ENCODE measurements at places on chromosomes 1 and 21.

GRCh38 chr1:197944485-197944884, 27.3 kb downstream of the LHX9 start:
- DNase-seq, result peak; percentile 32

- no peak for DNase-seq
These were observed 34.7 kb upstream of the C1orf115 start for GRCh38 chr1:220655509-220655908.

- no peak for DNase-seq
These were observed 113.9 kb upstream of the RGS1 start for GRCh38 chr1:192461684-192462083.

GRCh38 chr1:30294508-30294907, 428.9 kb downstream of the MATN1 start:
- no peak for DNase-seq

DNA sequence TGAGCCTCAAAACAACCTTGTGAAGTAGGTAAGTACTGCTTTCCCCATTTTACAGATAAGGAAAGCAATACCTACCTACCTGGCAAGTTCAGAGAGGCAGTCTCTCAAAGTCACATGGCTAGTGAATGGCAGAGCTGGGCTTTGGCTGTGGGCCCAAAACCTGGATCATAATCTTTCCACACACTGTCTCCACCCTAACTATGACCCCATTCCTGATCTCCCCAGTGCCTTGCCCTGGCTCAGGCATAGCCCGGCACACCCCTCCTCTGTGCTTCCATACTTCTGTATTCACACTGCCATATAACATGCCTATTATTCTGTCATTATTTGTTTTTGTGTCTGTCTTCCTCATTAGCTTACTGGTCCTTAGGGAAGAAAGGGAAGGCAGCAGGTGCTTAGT, 15.9 kb downstream of the GNG12 start:
- no peak for DNase-seq

DNA sequence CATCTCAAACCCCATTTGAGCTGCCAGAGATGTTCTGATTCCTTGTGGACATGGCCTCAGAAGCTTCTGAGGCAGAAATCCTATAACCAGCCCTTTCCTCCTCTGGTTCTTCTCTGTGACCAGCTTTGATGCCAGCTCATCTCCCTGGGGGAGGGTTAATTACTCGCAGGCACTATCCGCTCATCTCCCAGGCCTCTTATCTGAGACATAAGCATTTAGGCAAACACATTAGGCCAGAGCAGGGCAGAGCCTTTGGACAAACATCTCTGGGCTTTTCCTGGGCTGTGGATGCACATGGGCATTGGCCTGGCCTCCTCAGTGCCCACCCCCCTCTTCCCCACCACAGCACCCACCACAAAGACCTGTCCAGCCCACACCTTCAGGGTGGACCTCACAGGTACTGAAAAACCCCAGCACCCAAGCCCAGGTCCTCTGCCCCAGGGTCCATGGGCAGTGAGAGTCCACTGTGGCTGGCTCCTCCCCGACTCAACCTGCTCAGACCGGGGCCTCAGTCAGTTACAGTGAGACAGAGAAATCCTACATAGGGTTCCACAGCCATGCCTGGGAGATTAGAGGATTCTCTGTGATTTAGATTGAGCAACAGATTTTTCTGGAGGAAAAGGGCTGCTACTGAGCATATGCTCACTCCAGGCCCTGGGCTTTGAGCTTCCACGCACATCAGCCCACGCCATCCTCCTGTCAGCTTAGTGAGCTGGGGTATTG, 26.9 kb downstream of the IGSF21 start:
- no peak for DNase-seq

GRCh38 chr1:10738061-10739058, 58.1 kb downstream of the CASZ1 start:
- no peak for DNase-seq

- DNase-seq, result no peak
These were observed 332.9 kb downstream of the BARHL2 start for GRCh38 chr1:90384193-90384592.

DNA sequence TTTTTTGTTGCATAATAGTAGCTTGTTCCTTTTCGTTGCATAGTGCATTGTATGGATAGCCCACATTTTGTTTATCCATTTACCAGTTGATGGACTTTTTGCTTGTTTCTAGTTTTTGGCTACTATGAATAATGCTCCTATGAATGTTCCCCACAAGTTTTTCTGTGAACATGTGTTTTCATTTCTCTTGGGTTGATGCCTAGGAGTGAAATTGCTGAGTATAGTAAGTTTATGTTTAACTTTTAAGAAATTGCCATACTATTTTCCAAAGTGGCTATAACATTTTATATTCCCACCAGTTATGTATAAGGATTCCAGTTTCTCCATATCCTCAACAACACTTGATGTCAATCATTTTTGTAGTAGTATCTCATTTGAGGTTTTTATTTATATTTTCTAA, 84.8 kb upstream of the CACYBP start:
- DNase-seq, result no peak

GRCh38 chr1:205533748-205534443, 29.4 kb downstream of the CDK18 start:
- DNase-seq, result no peak

DNA sequence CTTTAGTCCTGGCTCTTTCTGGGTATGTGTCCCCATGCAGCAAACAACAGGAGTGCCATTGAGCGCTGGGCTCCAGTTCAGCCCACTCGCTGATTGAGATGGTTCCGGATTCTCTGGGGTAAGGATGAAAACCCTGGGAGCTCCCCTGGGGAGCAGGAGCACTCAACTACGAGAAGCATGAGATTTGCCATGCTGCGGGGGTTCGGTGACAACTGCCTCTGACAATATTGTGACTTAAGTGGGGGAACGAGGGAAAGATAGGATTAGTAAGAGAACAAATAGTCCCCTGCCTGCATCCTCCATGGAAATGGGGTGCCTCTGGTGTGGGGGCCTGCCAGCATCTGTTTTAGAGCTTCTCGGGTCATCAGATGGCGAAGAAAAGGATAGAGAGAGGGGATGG, 123.6 kb upstream of the IPO9 start:
- DNase-seq, result no peak

- DNase-seq, result peak; percentile 25
These were observed 32.9 kb upstream of the DOCK7 start for GRCh38 chr1:62720946-62721554.

GRCh38 chr21:41923186-41923585, 30.6 kb downstream of the C2CD2 start:
- no peak for DNase-seq

GRCh38 chr1:98964198-98964597, 40.5 kb downstream of the PLPPR5 start:
- no peak for DNase-seq

GRCh38 chr1:179251675-179252074, 22.2 kb upstream of the ABL2 start:
- no peak for DNase-seq

- DNase-seq, result no peak
These were observed 19.0 kb downstream of the C1orf115 start for GRCh38 chr1:220708936-220709801.

DNA sequence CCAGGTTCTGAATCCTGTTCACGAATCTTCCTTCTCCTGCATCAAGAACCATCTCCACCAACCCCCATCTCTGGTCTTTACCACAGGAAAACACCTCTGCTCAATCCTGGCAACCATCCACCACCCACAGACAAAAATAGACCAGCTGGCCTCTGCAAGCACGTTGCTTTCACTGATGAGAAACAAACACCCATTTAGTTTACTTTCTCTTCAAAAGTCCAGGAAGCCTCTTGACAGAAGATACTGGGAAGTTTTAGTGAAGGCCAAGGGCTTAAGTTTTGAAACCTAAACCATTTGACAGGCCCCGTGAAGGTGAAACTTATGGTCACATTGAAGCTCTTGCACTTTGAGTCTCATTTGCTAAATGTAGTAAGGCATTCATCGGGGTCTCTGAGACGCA, 122.6 kb upstream of the PPP2R5A start:
- DNase-seq, result peak; percentile 32

- no peak for DNase-seq
These were observed 39.4 kb downstream of the SLC2A7 start for GRCh38 chr1:8986814-8987190.
